ENCODE measurements at places on chromosomes 5 and 9.

DNA sequence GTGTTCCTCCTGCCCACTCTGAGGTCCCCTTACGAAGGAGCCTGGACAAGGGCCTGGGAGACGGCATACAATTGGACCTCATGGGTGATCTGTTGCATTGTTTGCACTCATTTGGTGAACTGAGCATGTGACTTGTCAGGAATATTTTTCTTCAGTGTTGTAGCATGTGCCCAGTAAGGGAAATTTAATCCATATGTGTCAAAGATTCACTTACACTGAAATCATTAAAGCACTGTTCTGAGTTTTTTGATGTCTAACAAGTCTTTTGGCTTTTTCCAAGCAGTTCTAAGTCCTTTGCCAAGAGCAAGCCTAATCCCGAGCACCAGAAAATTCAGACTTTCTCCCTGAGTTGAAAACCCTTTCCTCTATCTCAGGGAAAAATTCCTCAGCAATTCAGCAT, 61.6 kb upstream of the RPS23 start:
- DNase-seq: no peak

- DNase-seq: no peak
Measured at GRCh38 chr5:122788996-122789395, 14.1 kb downstream of the SNX2 start.

DNA sequence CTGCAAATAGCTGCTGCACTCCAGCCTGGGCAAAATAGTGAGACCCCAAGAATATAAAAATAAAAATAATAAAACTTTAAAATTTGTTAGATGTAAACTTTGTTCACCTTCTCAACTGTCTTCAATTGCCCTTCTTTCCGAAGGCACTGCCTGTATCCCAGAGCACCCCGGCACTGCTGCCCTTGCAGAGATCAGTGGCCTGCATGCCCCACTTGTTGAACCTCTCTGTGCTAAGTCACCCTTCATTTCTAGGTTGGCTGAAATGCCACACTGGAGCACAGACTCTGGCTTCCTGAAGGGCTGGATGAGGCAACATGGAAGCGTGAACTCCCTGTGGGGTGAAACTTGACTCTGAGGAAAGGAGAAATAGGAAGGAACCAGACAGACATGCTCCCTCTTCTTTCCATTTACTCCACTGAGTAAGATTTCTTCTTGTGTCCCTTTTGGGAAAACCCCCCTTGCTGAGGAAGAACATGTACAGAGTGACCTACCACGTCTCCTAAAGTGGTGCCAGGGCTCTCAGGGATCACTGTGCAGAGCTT, 8.4 kb upstream of the JMY start:
- DNase-seq: no peak

GRCh38 chr9:90815944-90816357, 14.3 kb downstream of the SYK start:
- no peak for DNase-seq

DNA sequence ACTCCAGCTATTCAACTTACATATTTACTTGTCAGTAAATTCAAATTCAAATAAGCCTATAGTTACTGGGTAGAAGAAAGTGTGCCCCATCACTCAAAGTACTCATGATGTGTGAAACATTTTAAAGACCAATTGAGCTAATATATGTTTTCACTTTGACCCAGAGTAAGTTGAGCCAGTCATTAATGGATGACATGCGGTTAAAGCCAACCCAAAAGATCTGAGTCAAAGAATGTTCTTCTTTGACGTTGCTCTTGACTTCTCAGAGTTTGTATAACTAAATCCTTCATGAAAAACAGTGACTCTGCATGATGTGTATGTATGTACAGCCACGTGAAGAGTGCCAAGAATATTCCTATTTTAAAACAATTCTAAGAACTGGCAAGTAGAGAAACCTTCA, 237.4 kb downstream of the NR2F1-AS1 start:
- no peak for DNase-seq

DNA sequence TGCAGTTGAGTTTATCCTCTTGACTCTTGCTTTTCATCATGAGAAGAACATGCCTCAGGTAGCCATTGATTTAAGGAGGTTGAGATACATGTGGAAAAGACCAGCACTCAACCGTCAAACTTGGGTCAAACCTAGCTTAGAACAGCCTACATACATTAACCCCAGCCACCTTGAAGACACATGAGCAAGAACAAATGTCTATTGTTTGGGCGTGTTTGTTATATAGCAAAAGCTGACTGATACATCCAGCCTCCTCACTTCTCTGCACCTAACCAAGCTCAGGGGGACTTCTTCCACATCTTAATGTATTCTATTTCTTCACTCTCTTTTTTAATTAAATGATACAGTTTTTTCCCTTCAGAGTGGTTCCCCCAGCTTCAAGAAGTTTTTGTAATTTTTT, 28.7 kb downstream of the DRD1 start:
- DNase-seq: no peak

GRCh38 chr5:171700318-171700912, 85.2 kb upstream of the SMIM23 start:
- no peak for DNase-seq

GRCh38 chr9:3507395-3508077, 18.3 kb downstream of the RFX3 start:
- no peak for DNase-seq

DNA sequence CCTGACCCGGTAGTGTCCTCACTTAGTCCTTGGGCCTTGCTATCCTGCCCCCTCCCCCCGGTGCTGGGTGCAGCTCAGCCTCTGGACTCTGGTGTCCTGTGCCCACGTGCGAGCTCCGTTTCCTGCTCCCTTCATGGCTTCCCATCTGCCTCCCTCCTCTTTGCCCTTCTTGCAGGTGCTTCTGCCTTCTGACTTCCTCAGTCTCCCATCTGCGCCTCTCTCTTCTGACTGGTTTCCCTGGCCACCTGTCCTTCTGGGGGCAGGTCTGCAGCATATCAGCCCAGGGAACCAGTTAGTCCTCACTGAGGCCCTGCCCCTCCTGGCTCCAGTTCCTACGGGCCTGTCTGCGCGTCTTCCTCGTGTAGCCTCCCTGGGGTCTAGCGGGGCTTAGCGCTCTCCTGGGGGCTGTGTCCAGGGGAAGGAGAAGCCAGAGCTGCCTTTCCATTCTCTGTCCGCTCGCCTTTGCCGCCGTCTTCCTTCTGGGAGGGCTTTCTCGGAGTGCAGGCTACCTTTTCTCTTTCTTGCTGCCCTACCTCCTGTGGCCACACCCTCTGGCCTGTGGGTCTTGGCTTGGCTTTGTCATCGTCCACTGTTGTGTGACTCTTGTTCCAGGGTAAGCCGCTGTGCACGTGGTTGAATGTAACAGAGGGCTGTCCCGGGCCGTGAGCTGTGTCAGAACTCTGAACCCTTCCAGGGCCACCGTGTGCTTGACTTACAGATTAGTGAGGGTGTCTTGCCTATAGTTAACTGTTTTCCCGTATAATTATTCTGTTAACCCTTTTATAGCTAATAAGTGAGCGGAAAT, 51.8 kb downstream of the EHMT1 start:
- DNase-seq: no peak

- no peak for DNase-seq
Measured at GRCh38 chr9:1591310-1591709, 423.8 kb upstream of the SMARCA2 start.

- no peak for DNase-seq
Measured at GRCh38 chr9:4423207-4423610, 67.1 kb upstream of the SLC1A1 start.

- DNase-seq: no peak
Measured at GRCh38 chr5:151318850-151319732, 15.5 kb upstream of the SLC36A3 start.

DNA sequence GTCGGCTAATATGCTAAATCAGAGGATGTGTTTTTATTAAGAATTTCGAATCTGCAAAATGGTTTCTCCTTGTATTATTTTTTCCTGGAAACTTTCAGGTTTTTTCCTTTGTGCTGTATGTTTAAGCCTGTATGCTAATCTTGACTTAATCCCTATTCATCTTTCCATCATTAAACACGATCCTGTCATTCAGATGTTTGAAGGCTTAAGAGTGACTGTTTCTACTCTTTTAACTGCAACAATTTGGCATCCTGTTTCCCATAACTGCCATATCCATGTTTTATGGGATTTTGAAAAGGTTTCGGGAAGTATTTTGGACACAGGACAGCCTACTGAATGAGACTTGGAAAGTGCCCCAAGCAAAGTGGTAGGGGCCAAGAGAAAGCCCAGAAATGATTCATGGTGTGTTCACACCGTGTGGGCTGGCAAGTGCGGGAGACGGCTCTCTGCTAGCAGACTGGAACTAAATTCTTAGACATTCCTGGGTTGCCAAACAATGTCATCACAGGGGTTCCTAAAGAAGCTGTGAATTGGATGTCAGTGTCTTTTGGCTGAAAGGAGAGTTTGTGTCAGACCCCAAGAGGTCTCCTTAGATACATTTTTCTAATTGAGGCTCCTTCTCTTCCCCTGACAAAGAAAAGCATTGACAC, 125.4 kb upstream of the ADAMTS16 start:
- DNase-seq: no peak

GRCh38 chr5:157543825-157544622, 31.6 kb downstream of the ADAM19 start:
- no peak for DNase-seq

GRCh38 chr5:36599986-36600779, 6.2 kb upstream of the SLC1A3 start:
- DNase-seq: no peak

GRCh38 chr9:113177251-113177650, 26.4 kb downstream of the SLC31A2 start:
- no peak for DNase-seq

GRCh38 chr5:5658889-5659465, 236.5 kb downstream of the ICE1 start:
- DNase-seq: no peak

- no peak for DNase-seq
Measured at GRCh38 chr5:56367748-56368147, 134.6 kb upstream of the ANKRD55 start.

- DNase-seq: no peak
Measured at GRCh38 chr5:171845857-171846256, 60.2 kb downstream of the SMIM23 start.

DNA sequence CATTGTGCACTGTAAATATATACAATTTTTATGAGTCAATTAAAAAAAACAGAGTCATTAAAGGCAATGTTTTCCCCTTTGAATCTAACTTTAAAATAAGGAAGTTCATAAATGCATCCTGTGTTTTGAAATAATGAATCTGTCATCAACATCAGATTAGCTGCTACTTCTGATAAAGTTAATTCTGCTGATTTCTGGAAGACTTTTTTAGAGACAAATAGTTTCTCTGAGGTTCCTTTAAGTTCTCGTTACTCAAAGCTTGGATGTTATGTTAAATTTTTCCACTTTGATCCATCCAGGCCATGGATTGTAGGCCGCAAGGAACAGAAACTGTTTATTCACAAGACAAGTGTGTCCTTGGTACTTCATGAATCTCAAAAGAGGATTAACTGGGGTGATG, 115.5 kb downstream of the CARTPT start:
- DNase-seq: no peak
